ENCODE measurements at places on chromosomes 2 and 18.

- no peak for DNase-seq
These were observed 23.8 kb downstream of the FHL2 start for GRCh38 chr2:105375001-105375561.

DNA sequence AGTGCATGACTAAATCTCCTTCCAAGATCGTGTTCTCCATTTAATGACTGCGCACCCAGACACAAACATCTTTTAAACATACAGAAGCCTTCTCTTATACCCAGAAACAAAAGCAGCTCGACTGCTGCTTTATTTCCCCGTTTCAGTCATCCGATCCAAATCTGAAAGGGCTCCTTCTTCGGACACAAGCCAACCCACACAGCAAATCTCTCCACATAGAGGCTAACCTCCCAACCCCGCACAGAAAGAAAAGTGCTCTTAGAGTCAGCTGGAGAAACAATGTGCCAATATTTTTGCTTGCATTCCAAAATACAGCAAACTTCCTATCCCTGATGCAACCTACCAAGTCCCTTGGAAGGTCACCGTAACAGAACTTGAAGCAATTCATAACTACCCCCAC lies 29.1 kb downstream of the GAREM1 start:
- no peak for DNase-seq

- DNase-seq, result no peak
These were observed 237.0 kb upstream of the CDH20 start for GRCh38 chr18:61096226-61096625.

GRCh38 chr2:183532514-183532913 lies 408.3 kb downstream of the NUP35 start:
- DNase-seq, result no peak

GRCh38 chr2:102356381-102356712 lies 751 bp downstream of the IL18R1 start:
- no peak for DNase-seq

DNA sequence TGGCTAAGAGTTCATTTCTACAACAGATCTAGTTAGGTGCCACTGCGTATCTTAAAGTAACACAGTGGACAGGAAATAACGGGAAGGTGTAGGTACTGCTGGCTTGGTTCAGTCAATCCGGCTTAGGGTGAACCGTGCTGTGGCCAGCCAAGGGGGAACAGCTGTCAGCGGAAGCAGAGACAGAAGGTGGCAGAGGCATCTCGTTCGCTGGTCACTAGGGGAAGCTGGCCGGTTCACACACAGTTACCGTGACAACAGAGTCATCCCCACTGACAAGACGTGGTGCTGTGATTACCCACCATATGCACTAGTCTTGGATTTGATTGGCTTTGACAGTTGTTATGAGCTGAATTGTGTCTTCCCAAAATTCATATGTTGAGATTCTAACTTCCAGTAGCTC lies 58.8 kb upstream of the HDAC4 start:
- no peak for DNase-seq

DNA sequence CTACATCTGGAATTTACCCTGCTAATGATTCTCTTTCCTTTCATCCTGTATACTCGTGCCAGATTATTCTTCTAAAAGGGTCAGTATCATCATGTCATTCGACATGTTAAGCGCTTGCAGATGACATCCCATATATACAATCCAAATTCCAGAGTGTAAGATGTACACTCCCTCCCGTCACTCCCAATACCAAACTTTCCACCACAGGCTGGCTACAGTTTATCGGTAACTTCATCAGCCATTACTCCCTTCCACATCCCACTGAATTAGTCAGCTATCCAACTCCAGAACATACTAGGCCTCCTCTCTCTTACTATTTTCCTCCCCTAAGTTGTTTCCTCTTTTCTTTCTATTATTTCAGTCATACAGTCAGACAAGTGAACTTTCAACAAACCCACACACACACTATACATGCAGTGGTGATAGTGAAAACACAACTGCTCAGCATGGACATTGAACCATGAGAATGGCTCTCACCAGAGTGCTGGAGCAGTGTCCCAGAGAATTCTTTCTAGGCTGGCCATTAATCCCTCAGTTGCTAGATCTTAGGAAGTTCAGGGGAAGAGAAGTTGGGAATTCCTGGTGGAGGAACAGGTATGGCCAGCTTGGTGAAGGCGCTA lies 10.6 kb upstream of the NMI start:
- no peak for DNase-seq

- DNase-seq, result no peak
These were observed 151.0 kb upstream of the GATA6 start for GRCh38 chr18:22018366-22018765.

DNA sequence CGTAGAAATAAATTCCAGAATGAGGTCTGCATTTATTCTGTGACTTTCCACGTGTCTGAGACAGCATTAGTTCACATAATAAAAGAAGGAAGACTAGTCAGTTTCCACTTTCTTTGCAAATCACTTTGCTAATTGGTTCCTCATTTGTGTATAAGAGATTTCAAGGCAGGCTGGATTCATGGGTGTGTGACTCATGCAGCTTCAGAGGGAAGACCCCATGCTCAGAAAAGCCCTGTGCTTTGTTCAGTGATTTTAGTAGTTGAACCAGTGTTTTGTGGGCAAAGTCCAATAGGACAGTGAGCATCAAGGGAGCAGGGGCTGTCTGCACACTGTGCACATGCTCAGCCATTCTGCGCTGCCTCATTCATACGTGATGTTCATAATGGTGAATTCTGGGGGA lies 297.8 kb downstream of the DLGAP1 start:
- no peak for DNase-seq

DNA sequence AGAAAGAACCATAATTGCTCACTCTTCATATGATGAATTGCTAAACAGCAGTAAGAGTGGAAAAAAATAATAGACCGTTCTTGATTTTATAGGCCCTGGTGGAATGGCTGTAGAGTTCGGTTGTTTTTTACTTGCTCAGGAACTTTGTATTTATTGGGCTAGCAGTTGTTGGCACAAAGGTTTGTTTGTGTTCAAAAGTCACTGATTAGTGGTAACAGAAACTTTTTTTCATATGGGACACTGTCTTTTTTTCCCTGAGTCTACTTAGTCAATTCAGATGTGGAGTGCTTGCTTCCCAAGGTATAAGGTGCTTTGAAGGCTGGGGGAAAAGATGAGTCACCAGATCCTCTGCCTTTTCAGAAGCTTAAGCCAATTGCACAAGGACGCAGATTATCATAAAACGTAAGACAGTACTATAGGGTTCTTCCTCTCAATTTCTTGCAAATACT lies 25.8 kb downstream of the PHLPP1 start:
- no peak for DNase-seq

- no peak for DNase-seq
These were observed 225.0 kb downstream of the TMEM163 start for GRCh38 chr2:134493797-134494196.

- DNase-seq, result no peak
These were observed 25.3 kb downstream of the CRIM1 start for GRCh38 chr2:36380624-36381481.

DNA sequence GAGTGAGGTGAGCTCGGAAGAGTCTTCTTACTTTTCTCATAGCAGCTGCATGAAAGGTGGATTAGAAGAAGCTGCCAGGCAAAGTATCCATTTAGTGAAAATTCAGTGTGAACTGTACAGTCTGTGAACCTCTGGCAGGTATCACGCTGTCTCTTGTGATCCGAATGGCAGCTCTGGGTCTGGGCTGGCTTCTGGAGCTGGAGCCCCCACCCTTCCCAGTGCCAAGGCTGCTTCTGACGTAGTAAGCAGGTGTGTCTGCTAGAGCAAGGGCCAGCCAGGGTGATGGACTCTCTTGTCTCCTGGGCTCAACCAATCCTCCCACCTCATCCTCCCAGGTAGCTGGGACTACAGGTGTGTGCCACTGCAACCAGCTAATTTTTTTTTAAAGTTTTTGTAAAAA lies 14.0 kb upstream of the NTSR2 start:
- no peak for DNase-seq

DNA sequence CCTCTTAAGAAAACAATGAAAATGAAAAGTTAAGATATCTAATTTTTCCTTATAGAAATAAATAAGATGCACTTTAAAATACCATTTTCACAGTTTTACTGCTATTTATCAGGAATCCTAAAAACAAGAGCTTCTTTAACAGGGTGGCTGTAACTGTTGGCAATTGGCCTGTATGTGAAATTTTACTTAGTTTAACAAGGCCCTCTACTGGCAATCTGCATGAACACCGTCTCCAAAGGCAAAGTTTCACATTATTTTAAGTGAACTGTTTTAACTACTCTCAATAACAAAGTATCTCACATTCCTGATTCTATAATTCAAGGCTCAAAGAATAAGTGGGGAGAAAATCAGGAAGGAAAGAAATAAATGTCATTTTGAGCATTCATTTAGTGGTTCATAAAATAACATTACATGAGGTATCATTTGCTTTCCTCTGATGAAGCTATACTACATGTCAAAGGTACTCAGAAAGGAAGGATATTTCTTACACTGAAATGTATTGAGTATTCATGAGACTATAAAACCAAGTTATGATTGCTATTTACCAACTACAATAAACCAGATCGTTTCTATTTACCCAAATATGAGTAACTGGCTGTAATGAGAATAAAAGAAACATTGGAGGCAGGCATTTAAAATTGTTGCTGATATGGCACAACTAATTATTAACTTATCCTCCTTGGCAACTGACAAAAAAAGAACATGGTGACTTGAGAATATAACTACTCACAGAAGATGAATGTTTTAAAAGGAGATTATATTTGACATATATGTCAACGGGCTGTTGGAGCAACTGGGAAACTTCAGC lies 7.0 kb downstream of the NCKAP5 start:
- DNase-seq, result no peak

- DNase-seq, result no peak
These were observed 266.1 kb upstream of the SIX2 start for GRCh38 chr2:45275242-45275805.

GRCh38 chr2:88574445-88574844 lies 52.8 kb downstream of the EIF2AK3 start:
- DNase-seq, result no peak

GRCh38 chr2:238922435-238922834 lies 74.5 kb downstream of the TWIST2 start:
- no peak for DNase-seq

DNA sequence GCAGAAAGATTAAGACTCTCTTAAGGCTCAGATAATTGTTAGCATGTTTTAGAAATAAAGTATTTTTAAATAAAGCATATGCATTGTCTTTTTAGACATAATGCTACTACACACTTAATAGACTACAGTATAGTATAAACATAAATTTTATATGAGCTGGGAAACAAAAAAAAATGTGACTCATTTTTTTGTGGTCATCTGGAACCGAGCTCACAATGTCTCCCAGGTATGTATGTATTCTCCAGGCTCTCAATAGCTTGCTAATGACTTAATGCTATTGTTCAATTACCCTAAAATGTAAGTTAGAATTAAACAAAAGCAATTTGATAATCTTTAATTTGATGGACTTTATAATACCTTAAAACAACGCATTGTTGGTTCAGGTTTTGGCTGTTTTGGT lies 167.2 kb downstream of the NUP35 start:
- DNase-seq, result no peak

GRCh38 chr2:44802777-44803424 lies 138.6 kb upstream of the SIX3 start:
- no peak for DNase-seq

DNA sequence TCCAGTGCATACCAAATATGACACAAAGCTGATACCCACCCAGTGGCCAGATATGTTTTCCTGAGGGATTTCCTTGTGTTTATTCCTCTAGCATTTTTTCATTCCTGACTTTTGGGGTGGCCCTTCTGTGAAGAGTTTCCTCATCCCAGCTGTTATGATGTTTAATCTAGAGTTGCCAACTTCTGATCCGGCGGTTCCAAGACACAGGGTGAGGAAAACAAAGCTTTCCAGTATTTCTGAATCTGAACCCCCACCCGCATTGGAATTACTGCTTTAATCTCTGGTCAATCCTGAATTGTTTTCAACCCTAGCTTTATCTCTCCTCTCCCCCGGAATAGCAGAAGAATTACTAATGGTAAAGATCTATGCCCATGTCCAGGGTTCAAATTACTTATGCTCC lies 39.2 kb upstream of the PNPT1 start:
- DNase-seq, result no peak

- no peak for DNase-seq
These were observed 52.0 kb downstream of the TEKT4 start for GRCh38 chr2:94923196-94923595.

DNA sequence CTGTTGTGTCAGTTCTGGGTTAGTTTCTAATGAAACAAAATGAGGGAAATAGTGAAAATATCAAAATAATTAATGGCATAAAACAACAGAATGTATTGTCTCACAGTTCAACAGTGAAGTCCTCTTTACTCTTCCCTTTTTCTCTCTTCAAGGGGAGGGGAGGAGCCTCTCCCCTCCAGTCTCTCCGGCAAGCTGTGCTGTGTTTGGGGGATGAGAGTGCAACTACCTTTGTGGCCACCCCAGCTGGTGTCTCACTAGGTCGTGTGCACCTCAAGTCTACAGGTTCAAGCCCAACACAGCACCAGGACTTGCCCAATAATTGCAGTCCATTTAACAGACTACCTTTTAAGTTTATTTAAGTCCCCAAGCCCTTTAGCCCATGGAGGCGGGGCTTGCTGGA lies 271.7 kb upstream of the DOK6 start:
- DNase-seq, result no peak

DNA sequence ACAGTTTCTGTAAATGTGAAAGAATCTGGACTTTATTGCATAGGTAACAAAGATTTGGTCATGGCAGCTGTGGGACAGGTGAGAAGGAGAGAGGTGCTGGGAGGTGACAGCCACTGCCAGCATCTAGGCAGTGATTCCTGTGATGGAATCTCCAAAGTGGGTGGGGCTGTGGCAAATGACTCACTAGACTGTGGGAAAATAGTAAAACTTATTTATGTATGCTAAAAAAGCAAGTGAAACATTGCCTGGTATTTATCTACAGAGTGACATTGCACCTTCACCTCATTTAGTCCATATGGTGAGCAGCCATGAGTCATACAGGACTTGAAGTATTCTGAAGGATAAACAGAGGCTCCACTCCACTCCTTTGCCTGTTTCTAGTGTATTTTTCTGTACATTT lies 145.3 kb upstream of the MEX3C start:
- DNase-seq, result no peak

GRCh38 chr18:2978661-2979106 lies 34.3 kb downstream of the LPIN2 start:
- DNase-seq, result no peak

GRCh38 chr18:74517236-74517630 lies 17.1 kb upstream of the CNDP1 start:
- DNase-seq, result no peak

DNA sequence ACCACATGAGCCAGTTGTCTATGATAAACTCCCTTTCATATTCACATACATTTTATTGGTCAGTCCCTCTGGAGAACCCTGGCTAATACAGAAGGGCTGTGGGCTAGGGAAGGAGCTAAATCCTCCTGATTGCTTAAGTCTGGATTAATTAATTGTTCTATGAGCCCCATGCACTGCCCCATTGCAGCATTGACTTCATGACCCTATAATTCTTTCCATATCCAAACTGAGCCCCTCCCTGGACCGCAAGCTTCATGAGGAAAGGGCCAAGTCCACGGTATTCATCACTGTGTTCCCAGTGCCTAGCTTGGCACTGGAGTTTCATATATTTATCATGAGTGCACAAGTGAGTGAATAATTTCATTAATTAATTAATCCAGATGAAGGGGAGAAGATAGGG lies 124.0 kb downstream of the MBD2 start:
- DNase-seq, result no peak

GRCh38 chr18:39660141-39660540 lies 2094.5 kb upstream of the CELF4 start:
- no peak for DNase-seq

Data from vagina (tissue), 2 donors.